Activated CD4-positive, alpha-beta T cell treated with anti-CD3 and anti-CD28 coated beads, Interleukin-2, amount 50 U/mL, for 24 hours (primary cell): ENCODE measurements at places on chromosomes 6 and 20.

- no peak for DNase-seq
These were observed 47.8 kb downstream of the TFEB start for GRCh38 chr6:41687501-41688175.

DNA sequence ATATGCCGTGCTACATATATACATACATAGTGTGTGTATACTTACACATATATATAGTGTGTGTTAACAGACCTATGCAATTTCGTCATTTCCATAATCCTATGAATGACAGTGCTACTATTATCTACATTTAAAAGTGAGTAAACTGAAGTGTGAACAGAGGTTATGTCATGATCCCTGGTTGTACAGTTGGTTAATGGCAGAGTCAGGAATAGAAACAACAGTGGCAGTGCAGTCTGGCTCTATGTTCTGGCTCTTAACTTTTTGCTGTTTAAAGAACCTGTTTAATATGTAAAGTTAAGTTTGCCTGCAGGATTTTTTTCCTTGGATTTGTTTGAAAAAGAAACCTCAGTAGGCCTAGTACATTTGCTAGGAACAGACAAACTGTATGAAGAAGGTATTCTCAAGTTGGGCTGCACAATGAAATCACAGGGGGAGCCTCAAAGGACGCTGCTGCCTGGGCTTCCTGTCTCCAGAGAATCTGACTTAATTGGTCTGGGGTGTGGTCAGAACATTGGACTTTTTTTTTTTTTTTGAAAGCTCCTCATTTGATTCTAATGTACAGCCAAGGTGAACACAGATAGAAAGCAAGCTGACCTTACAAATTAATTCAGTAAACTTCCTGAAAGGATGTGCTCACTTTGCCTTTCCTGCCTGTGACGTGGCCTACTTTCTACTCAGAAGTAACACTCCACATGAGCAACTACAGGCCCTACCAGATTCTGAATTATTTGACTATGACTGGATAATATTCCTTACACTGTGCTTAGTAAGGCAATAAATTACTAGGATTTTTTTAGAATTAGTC, 29.4 kb downstream of the PLCB1 start:
- DNase-seq, result no peak

DNA sequence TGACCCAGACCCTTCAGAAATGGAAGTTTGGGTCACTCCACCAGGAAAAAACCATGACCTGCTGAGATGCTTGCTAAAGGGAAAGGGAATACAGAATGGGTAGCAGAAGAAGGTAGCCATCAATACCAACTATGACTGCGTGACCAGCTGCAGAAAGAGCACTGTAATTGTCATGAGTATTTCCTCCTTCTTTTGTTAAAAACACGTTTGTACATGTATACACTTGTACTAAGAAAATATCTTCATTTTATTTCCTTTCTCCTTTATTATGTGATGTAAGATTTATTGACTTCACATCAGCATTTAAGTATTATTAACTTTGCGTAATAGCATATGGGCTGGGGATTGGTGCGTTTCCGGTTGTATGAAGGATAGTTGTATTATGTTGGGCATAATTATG, 12.6 kb upstream of the MUC21 start:
- DNase-seq, result no peak

DNA sequence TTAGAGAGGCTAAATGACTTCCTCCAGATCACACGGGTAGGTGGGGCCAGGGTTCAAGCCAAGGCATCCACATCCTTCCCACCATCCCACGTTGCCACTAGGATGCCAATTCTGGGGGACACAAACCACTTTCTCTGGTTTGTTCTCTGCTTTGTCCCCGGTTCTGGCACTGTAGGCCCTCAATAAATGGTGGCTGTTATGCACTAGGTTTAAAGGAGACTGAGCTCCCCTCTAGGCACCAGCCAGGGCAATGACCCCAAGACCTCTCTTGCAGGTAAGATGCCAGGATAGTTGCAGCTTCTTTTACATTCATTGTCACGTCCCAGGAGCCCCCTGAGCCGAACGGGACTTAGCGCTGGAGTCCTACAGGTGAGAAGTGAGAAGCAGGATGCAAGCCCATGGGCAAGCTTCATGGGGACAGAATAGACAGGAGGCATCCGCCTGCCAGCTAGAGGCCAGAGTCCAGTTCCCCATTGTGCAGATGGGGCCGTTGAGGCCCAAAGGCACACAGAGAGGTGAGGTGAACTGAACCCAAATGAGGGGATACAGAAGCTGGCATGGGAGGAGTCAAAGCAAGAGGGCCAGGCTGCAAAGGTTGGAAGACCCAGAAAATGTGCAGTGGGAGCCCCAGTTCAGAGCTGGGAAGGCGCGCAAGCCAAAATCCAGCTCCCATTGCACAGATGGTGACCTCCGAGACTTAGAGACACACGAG, 677 bp downstream of the PXMP4 start:
- no peak for DNase-seq

- no peak for DNase-seq
These were observed 118.1 kb downstream of the QKI start for GRCh38 chr6:163532526-163533078.

DNA sequence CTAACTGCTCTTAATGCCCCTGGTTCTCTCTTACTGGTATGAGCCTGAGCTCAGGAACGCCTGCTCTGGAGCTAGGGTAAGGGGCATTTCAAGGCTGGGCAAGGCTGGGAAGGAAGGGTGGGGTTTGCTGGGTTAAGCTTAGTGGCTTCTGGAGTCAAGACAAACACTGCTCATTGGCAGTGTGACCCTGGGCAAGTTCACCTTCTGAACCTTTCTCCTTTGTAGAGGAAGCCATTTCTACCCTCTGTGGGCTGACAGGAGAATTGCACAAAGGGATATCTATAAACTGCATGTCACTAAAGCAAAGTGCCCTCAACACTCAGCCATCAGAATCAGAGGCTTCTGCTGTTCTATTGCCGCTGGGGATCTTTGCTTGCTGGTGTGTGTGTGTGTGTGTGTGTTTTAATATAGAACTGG, 20.3 kb upstream of the LRRN4 start:
- DNase-seq, result no peak

DNA sequence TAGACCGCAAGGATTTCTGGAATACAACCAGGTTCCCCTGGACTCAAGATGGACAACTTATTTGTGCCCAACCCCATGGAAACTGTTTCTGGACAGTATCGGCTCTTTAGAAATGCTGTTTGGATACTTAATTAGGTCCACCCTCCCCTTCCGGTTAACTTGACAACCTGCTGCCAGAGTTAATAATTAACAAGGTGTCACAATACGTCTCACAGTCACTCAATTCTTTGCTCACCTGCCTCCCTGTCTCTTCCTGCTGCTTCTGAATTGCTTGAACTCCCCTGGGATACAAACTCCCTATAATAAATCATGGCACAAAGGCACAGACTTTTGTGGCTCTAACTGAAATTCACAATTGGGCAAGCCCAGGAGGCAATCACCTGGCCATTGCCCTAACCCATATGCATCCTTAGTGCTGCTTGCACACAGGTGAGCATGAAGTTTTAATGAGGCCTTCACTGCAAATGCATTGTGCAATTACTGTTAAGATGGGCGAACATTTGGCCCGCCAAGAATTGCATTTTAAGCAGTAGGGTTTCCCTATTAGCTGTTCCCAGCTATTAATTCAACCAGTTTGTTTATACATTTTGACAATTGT, 504.4 kb upstream of the NOX3 start:
- no peak for DNase-seq

GRCh38 chr6:39908838-39909583, 25.3 kb downstream of the MOCS1 start:
- no peak for DNase-seq

GRCh38 chr20:889932-890463, 26.1 kb downstream of the ANGPT4 start:
- DNase-seq, result no peak

DNA sequence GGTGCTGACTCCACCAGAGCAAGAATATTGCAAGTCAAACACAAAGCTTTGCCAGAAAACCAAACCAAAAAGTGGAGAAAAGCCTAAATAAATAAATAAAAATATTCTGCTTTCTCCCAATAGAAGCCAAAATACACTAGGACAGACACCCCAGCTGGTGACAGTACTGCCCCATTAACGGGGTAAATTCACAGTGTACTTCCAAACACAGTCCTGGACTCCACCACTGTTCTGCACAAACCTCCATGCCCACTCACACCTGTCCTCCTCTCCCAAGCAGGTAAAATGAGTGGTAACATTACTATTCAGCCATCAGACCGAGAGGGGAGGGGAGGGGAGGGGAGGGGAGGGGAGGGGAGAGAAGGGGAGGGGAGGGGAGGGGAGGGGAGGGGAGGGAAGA, 70.7 kb downstream of the RALGAPA2 start:
- DNase-seq, result no peak

GRCh38 chr6:139654309-139654708, 279.9 kb upstream of the CITED2 start:
- no peak for DNase-seq

DNA sequence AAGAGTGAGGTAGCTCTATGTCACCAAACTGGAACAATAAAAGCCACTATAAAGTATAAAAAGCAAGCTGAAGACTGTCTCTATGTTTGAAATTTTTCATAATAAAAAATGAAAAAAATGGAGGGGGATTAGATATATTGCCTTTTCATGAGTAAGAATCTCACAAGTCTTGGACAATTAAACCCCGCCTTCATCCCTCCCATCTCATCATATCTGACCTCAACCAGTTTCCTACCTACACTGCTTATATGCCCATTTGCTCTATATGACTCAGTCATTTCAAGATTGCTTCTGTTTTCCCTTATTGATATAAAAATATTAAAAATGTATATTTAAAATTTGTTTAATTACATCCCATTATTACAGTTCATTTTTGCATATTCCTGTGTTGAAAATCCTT, 2.9 kb upstream of the TRIM39 start:
- no peak for DNase-seq

DNA sequence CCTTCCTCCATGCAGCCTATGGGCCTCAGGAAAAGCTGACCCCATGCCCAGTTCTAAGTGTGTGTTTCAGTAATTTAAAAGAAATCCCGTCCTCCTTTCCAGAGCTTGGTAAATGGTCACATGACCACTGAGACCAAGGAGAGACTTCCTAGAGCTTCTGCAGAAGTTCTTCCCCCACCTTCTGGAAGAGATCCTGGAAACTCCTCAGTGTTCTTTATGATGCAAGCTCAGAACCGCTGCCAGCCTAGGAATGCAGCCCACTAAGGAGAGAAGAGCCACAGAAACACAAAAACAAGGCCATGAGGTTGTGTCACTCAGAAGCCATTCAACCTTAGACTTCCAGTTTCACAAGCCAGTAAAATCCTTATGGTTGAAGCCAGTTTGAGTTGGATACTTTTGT, 348.4 kb downstream of the TPBG start:
- DNase-seq, result no peak

GRCh38 chr6:44253307-44254101, 3.8 kb downstream of the SLC35B2 start:
- no peak for DNase-seq

- no peak for DNase-seq
These were observed 111.0 kb downstream of the PKHD1 start for GRCh38 chr6:51976374-51976773.

GRCh38 chr6:25122622-25123237, 156.4 kb upstream of the CARMIL1 start:
- no peak for DNase-seq

- no peak for DNase-seq
These were observed 163.8 kb downstream of the AIG1 start for GRCh38 chr6:143224516-143224915.

DNA sequence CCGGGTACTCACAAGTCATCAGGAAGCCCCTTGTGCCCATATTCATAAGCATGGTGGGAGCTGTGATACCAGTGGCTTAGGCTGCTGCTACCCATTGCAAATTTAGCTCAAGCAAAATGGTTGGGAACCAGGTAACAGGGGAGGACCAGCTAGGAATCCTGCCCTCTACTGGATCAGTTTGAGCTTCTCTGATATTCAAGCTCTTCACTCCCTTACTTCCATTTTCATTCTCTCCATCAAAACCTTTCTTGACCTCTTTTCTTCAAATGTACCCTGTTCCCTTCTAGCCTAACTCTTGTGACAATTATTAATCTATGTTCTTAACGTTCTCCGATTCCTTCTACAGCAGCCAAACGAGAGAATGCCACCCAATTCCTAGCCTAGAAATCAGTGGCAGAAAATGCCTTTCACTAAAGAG, 9.7 kb downstream of the NOL7 start:
- DNase-seq, result no peak

- DNase-seq, result no peak
These were observed 253.4 kb downstream of the SOD2 start for GRCh38 chr6:159439651-159440050.

DNA sequence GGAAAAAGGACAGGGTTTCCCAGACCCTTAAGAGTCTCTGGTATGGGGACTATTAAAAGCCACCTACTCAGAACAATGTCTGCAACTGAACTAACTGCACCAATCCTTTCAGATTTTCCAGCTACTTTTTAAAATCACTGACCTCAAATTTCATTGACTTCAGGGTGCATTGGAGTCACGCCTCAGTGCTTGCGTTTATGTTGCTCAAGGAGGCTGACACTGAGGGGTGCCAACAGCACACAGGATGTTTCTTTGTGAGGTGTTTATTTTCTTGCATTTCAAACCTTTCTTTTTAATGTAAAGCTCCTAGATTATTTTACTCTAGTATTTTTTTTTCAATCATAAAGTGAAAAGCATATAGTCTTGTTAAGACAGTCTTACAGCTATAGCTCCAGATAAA, 402.0 kb upstream of the SLC35B3 start:
- DNase-seq, result no peak

GRCh38 chr6:82783587-82784236, 281.9 kb downstream of the UBE3D start:
- no peak for DNase-seq

DNA sequence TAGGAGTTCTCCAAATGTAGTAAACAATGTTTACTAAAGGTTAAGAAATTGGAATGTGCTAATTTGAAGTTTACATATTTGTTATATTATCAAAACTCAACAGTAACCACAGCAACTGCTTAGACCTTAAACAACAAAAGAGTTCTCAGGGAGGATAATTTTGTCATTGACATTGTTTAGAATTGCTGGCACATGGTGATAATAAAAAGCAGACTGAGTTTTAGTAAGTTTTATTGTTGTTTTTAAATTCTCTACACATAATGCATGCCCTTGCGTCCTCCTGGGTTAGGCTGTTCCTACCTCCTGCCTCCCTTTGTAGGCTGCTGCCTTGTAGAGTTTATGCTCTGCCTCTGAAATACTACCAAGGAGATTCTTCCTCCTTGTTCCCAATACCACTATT, 28.7 kb downstream of the LAMA4 start:
- no peak for DNase-seq
